ENCODE measurements at places on chromosomes 16 and 17.

DNA sequence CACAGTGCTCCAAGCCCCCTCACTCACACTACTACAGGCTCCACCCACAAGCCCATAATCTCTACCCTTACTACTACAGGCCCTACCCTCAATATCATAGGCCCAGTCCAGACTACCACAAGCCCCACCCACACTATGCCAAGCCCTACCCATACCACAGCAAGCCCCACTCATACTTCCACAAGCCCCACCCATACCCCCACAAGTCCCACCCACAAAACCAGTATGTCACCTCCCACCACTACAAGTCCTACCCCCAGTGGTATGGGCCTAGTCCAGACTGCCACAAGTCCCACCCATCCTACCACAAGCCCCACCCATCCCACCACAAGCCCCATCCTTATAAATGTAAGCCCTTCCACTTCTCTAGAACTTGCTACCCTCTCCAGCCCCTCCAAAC is 13.8 kb downstream of the RIPOR1 start:
- DNase-seq = peak; percentile 48

DNA sequence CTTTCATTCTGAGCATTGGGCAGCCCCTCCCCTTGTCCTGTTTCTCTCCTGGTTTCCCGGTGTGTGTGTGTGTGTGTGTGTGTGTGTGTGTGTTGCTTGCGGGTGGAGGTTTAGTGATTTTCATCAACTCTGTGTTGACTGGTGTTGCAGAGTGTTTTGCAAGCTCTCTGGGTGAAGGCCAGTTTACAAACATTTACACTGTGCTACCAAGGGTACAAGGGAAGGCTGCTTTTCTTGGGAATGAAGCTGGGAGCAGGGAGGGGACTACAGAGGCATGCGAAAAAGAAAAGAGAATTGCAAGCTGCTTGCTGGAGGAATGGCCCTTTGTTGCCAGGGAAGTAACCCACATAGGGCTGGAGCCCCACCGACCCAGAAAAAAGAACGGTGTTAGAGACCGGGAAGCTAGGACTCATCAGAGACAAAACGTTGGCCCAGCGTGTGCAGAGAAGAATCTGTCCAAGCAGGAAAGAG is 29.6 kb downstream of the HS3ST3B1 start:
- DNase-seq = no peak

GRCh38 chr17:75049706-75050105 is 2.7 kb downstream of the KCTD2 start:
- no peak for DNase-seq

DNA sequence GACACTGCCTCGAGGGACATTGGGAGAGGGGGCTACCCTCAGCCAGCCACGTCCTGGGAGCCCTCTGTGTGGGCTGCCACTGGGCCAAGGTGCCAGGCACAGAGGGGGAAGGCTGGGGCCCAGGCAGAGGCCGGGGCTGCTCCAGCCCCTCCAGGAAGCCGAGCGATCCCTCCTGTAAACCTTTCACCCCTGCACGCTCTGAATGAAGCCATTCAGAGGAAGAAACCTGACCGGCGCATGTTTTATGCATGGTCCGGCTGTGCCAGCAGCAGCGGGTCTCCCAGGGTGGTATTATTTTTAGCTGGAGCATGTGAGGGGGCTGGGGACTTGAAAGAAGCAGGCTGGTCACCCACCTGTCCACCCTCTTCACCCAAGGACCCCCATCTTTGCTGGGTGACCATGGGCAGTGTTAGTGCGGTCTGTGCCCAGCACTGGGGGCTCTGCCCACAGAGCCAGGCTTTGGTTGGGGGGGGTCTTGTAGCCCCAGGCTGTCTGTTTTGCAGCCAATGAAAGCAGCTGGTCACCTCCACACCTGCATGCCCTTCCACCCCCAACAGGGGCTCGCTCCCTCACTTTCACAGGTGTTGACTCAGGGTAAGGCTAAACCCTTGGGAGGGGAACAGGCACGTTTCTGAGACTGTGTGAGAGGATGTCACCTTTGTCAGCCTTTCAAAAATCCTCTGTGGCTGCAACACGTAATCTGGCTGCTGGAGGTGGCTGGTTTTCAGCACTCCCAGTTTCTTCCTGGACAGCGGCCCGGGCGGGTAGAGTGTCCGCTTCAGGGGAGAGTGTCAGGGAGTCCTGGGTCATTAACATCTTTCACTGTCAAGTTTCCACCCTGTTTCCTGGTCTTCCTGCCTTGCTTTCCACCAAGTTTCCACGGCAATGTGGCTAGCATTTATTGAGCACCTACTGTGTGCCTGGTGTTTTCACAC is 77.1 kb upstream of the BRD7 start:
- no peak for DNase-seq

GRCh38 chr16:88408561-88409142 is 25.9 kb downstream of the ZNF469 start:
- no peak for DNase-seq

DNA sequence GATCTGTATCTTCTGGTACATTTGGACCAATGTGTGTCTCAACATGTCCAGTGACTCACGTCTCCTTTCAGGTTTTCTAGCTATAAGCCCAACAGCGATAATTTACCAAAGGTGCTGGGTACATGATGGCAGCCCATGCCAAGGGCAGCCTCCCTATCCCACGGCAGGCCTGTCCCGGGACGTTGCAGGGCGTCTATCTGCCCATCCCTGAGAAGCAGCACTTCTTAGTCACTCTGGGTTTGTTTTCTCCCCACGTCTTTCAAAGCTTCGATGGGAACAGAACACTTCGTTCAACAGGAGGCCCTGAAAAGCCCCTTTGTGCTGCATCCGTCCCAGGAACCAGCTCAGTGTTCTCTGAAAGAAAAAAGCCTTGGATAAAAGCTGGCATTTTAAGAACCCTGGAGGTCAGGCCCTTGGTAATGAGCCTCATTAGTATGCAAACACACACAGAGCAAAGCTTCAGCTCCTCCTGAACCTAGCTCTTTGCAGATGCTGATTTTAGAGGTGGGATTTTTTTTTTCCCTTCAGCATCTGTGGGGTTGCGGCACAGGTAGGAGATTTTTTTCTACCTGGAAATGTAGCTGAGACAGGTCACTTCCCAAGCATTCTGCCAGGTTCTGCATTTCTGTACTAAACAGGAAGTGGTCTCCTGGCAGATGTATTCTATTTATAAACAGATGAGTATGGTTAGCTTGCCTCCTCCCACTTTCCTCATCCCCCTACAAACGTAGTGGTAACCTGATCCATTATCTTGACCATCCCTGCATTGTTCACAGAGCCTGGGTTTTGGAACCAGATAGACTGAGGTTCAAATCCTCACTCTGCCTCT is 17.5 kb upstream of the MT4 start:
- no peak for DNase-seq

DNA sequence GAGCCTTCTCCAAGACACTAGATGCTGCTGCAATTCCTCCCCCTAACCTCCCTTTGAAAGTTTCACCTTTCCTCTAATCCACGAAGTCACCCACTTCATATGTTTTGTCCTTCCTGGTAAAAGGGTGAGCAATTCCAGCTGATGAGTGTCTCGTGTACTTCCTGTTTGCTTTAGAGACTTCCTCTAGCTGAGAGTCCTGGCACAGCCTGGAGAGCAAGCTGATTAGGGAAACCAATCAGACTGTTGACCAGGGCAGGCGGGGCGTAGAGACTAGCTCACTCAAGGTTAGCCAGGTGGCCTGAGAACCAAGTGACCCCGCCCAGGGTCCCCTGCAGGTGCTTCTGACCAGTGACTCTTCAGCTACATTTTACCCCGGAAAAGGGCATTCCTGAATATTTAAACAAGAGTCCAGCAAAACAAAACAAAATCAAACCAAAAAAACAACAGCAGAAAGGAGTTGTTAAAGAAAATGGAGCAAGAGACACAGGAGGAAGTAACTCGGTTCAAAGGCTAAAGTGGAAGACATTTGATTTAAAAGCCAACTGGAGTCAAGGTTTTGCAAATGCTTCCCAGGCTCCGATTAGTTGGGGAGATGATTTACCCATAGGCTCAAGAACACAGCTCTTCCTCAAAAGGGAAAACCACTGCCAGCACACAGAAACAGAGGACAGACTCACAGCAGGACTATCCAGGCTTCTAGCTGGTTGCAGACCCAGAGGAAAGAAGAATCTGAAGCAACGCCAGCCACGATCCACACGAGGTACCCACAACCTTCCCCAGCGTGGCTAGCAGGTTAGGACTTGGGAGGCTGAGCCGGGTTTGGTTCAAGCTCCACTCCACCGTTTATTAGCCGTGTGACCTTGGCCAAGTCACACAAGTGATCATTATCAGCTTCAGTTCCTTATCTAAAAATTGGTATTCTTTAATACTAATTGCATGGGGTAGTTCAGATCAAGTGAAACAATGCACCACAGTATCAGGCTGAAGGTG is 13.4 kb downstream of the HSPB9 start:
- DNase-seq = no peak

GRCh38 chr16:58511933-58512815 is 3.1 kb upstream of the SETD6 start:
- DNase-seq = peak; percentile 72

GRCh38 chr17:81471818-81472456 is 40.7 kb downstream of the ACTG1 start:
- no peak for DNase-seq

GRCh38 chr17:62627219-62627903 is at the start of gene MRC2:
TSS of gene MRC2 (plus strand) at chr17:62627670. CDS start at chr17:62627803, 133 bp downstream.
- DNase-seq = no peak

DNA sequence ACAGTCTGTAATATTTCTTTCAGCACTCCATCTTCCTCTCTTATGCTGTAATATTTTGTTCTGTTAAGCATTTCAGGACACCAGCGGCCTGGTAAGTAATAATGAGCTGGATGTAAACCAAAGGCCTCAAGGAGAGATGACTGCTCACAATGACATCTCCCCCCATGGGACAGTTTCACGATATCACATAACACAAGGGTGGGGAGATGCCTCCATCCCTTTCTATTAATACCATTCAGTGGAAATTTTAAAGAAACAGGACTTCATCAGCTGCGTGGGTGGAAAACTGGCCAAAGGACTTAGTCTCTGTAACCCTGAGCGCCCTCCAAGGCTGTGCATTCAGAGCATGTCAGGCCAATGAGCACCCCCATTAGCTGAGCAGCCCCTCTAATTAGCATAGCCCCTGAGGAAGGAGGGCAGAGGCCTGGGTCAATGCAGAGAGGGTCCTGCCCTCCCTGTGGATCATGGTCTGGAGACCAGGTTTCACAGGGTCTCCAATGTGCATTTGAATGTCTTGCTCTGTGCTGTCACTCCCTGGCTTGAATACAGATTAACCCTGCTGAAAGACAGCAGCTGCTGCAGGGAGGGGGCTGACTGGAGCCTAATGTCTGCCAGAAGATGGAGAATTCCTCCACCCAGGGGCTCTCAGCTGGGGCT is 156.4 kb downstream of the HS3ST2 start:
- no peak for DNase-seq

- DNase-seq = no peak
These were observed 168.4 kb downstream of the RAB11FIP4 start for GRCh38 chr17:31559584-31560501.

GRCh38 chr16:83143788-83144187 is 517.0 kb downstream of the CDH13 start:
- no peak for DNase-seq

DNA sequence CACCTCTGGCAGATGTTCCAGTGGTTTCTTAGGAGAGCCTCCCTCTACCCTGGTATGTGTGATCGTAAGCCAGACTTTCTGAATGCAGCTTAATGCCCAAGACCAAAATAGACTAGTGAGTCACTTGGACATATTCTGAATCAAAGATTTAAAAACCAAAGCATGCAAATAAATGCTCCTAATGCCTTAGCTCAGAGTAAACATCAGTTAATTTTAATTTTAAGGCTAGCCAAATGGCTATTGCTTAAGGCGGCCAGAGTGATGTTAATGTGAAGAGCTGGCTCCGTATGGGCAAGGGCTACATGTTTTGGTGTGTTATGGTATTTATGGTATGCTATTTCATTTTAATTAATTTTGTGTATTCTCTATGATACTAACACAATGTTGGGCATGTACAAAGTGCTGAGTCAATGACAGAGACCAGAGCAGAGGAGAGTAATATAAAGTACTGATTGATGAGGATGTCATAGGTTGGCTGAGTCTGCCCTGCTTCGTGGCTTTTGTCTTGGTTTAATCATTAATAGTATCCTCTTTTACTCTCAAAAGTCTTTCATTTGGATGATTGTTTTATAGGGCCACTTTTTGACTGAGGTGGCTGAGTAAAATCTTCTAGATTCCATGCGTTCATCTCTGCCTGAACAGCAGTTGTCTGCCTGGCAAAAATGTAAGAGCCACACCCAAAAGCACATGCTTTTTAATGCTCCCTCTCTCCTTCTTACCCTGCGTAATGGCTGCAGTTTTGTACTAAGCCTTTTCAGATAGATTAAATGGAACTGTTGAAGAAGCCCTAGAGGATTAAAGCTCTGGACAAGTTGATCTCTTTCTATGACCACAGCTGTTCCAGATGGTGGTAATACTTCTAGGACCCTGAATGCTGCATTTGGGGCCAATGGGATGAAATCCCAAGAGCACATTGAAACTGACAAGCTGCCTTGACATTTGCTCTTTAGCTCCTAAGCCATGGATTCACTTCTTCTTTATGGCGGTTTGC is 59.6 kb downstream of the MAP2K6 start:
- no peak for DNase-seq

GRCh38 chr17:27628376-27628775 is 2.6 kb upstream of the LGALS9 start:
- DNase-seq = no peak

DNA sequence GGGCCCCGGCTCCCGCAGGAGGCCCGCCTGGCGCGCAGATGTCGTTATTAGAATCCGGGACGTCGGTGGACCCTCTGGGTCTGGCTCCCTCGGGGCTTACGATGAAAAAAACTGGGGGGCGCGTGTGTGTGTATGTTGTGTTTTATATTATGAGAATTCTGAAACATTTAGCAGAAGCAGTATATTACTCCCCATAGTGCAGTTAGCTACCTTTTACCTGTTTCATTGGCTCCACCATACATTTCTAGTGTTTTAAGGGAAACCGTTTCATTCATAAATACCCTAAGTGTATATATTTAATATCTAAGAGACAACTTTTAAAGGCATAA is 486 bp upstream of the DNAJA2 start:
- no peak for DNase-seq

GRCh38 chr16:12286964-12287363 is 310.4 kb downstream of the SNX29 start:
- no peak for DNase-seq

- no peak for DNase-seq
These were observed 31.2 kb upstream of the CAPN15 start for GRCh38 chr16:496097-496886.

- no peak for DNase-seq
These were observed 92.7 kb downstream of the ABCC1 start for GRCh38 chr16:16042076-16042475.

- DNase-seq = no peak
These were observed 20.1 kb downstream of the ORC6 start for GRCh38 chr16:46709469-46710005.

All from stimulated activated CD8-positive, alpha-beta memory T cell treated with anti-CD3 and anti-CD28 coated beads, Interleukin-2, amount 100 ng/mL, for 1 hour (primary cell).